Fibroblast of mammary gland (primary cell): ENCODE measurements at places on chromosomes 5 and 9.

DNA sequence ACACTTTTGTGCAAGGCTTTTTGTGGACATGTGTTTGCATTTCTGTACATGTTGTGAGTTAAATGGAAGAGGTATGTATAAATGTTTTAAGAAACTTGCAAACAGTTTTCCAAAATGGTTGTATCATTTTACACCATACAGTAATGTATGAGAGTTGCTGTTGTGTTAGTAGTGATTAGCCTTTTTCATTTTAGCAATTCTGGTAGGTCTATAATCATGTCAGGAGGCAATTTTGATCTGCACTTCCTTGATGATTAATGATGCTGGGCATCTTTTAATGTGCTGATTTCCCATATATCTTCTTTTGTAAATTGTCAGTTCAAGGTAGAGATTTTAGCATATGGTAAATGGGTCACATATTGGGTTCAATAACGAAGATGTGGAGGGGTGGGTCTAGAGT lies 87.3 kb downstream of the ANKRD18B start:
- DNase-seq: no peak

GRCh38 chr5:147509041-147509709 lies 693 bp downstream of the DPYSL3 start:
- peak; percentile 33 for DNase-seq

GRCh38 chr5:37786862-37787519 lies 52.9 kb downstream of the GDNF start:
- peak; percentile 90 for DNase-seq

DNA sequence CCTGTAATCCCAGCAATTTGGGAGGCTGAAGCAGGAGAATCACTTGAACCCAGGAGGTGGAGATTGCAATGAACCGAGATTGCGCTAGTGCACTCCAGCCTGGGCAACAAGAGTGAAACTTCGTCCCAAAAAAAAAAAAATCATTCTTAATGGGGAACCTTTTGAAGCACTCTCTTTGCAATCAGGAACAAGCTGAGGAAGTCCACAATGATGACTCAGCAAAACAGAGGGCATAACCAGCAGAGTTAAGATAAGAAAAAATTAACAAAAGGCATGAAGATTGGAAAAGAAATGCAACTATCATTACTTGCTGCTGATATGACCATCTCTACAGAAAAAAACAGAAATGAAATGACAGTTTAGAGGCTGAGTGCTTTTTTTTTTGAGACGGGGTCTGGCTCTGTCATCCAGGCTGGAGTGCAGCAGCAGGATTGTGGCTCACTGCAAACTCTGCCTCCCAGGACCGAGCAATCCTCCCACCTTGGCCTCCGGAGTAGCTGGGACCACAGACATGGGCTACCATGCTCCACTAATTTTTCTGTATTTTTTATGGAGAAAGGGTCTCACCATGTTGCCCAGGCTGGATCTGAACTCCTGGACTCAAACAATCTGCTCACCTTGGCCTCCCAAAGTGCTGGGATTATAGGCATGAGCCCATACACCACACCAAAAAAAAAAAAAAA lies 88.0 kb downstream of the FNBP1 start:
- DNase-seq: no peak

GRCh38 chr5:124764585-124764984 lies 18.1 kb upstream of the ZNF608 start:
- no peak for DNase-seq

- no peak for DNase-seq
These were observed 13.3 kb upstream of the SEPTIN8 start for GRCh38 chr5:132790201-132790865.

GRCh38 chr5:24805230-24805629 lies 160.5 kb upstream of the CDH10 start:
- no peak for DNase-seq

- no peak for DNase-seq
These were observed 71.0 kb downstream of the OSMR start for GRCh38 chr5:38916802-38917201.

DNA sequence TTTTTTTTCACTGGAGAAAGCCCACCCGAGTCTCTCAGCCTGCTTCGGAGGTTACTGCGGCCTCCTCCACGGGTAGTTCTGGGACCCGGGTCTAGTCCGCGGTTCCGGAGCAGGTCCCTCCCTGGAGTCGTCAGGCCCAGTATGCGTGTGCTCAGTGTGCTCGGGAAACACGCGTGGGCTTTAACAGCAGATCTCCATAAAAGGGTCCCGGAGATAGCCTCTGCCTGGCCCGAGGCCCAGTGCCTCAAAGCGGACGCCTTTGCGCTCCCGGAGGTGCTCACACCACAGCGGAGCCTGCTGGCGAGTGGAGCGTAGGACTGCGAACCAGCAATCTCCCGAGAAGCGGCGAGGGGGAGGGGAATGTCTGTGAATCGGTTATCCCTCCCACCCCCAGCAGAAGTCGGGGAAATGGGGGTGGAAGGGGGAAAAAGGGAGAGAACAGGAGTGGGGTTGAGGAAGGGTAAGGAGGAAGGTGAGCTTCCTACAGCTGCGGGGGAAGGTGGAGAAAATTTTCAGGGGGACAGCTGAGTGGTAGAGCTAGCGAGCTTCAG lies 28.7 kb downstream of the CDKN2A start:
- DNase-seq: peak; percentile 77

- DNase-seq: no peak
These were observed 864.5 kb upstream of the EDIL3 start for GRCh38 chr5:85249204-85249603.

GRCh38 chr9:72814083-72814597 lies 138.7 kb downstream of the ALDH1A1 start:
- no peak for DNase-seq

GRCh38 chr5:106454651-106455415 lies 1215.9 kb downstream of the EFNA5 start:
- peak; percentile 10 for DNase-seq

GRCh38 chr5:50440651-50441492 lies at the start of gene EMB:
Gene EMB (minus strand): TSS chr5:50441288. CDS start chr5:50441151, 137 bp downstream.
- DNase-seq: peak; percentile 6
